ENCODE measurements at places on chromosomes 7 and 10.

DNA sequence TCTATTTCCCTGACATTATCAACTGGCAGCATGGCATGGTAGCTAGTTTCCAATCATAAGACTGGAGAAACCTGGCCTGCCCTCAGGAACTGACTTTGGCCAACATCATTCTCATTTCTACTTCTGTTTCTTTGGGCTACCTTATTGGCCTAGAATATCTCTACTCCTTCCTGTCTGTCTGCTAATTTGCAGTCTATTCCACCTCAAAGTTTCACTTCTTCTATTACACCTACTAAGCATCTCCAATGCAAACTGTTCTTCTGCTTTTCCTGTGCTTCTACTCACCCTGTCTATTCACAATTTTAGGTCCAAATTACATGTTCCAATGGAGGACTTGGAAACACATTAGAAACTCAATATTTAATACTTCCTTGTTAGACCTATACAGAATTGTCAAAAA, 65.6 kb downstream of the ZNF503 start:
- no peak for DNase-seq

DNA sequence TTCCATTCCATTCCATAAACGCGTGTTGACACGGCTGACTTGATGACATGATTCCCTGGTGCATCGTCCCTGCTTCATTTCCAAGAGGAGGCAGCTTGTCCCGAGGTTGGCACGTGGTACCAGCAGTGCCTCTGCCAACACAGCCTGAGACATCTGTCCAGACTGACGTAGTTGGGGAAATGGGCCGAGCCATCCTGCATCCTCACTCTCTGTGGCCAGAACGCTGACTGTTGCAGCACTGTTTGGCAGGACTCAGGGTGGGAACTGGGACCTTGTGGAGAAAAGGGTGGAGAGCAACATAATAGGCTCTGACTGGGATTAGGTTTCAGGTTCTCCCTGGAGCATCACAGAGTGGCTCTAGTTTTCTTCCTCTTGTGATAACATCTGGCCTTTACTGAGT, 118.6 kb upstream of the BTBD16 start:
- no peak for DNase-seq

GRCh38 chr7:23184709-23185359, 3.0 kb downstream of the NUP42 start:
- no peak for DNase-seq

DNA sequence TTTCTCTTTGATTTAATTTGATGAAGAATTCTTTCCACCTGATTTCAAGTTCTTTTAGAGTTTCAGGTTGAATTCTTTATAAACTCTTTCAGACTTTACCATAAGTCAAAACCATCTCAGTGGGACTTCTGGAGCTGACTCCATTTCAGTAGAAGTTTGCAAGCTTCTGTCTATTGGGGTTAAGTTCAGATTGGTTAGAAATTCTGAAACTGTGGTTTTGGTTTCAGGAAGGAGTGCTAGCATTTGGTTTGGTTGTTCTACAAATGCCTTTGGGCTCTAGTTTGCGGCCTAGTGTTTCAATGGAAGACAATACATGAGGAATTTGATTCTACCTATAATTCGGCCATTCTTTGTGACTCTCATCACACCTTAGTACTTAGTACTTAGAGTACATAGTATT, 176.8 kb upstream of the RHOBTB1 start:
- DNase-seq = no peak

- DNase-seq = no peak
These were observed 244.9 kb downstream of the ARHGAP12 start for GRCh38 chr10:31683682-31684081.

GRCh38 chr10:17029581-17030271, 99.9 kb downstream of the CUBN start:
- peak; percentile 60 for DNase-seq

DNA sequence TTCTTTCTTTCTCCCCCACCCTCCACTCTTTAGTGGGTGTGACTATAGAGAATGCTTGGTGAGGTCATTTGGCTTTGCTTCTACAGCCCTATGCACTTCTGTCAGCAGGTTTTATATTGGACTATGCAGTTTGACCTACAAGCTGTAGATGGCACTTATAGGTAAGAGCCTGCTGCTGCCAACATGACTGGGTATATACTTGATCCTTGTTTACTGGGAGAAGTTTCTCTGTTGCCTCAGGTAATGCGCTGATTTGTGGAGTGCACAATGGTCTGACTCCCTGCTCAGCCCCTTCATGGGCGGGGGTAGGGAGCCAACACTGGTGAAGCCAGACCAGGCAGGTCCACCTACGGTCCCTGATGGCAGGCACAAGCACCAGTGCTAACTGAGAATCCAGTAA, 33.7 kb upstream of the C7orf33 start:
- no peak for DNase-seq

DNA sequence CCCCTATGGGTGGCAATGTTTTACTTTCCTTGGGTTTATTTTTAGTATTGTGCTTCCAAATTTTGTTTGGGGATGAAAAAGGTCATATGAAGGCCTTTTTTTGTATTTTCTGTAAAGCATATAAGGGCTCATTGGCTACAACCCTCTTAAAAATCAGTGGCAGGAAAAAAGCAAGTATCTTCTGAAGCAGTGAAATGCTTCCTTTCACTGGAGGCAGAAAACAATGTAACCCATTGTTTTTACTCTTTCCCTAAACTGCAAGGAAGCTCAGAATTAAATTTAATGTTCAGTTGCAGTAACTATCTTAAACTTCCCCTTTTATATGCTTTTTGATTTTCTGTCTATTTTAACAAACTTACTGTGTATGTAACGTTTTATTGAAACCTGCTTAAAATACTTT, 148.7 kb upstream of the LYZL1 start:
- DNase-seq = no peak

DNA sequence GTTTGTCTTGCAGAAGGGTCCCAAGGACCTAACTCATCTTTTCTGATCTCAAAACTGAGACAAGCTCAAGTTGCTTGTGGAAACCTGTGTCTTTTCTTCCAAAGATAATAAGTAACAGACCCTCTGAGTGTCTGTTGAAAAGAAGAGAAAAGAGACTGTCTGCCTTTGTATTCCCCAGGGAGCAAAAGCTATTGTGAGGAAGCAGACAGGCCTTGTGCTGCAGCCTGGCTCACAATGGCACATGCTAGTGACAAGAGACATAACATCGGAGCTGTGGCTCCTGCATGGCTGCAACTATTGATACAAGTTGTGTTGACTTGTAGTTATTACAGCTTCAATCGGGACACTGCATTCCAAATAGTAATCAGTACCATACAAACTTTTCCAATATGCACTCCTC, 202.9 kb downstream of the DKK1 start:
- no peak for DNase-seq

- DNase-seq = no peak
These were observed 248.2 kb downstream of the TCERG1L start for GRCh38 chr10:131063311-131063710.

GRCh38 chr10:44697116-44697515, 214.0 kb upstream of the TMEM72 start:
- no peak for DNase-seq

DNA sequence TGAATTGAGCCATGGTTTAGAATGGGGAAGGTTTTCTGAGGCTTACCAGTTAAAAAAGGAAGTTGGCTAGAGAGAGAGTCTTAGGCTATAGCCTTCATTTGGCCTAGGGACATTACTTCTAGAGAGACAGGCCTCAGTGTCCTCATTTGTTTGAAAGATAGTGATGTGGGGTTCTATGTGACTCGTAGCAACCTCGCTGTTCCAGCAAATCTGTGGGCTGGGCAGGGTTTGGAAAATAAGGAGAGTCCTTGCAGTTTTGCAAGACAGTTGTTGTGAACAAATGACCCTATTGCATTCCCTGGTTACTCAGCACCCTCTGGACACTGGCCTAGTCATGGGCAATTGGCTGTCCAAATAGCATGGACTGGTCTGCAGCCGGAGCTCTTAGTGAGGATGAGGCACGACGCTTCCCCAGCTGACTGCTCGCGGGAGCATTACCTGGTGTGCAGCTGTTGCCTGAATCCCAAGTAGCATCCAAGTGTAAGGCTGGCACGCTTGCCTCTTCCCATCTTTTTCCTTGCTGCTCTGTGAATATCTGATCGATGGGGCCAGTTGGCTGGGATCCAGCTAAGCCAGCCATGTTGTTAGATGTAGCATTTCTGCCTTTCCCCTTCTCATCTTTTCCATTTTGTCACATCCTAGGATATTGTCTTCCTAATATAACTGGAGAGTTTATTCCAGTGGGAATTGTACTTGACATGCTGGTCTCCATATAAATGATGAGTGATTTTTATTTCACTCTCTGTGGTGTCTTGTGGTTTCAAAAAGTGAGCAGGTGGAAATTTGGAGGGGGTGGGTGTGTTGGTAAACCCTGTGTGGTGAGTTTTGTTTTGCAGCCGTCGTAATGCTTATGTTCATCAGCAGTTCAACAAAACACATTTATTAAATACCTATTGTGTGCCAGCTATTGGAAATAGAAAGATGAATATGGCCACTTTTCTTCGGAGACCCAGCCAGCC, 99.8 kb downstream of the SND1 start:
- no peak for DNase-seq

GRCh38 chr7:148773334-148773733, 74.6 kb downstream of the CUL1 start:
- peak; percentile 49 for DNase-seq

- DNase-seq = no peak
These were observed 42.3 kb downstream of the MINPP1 start for GRCh38 chr10:87546971-87547413.

DNA sequence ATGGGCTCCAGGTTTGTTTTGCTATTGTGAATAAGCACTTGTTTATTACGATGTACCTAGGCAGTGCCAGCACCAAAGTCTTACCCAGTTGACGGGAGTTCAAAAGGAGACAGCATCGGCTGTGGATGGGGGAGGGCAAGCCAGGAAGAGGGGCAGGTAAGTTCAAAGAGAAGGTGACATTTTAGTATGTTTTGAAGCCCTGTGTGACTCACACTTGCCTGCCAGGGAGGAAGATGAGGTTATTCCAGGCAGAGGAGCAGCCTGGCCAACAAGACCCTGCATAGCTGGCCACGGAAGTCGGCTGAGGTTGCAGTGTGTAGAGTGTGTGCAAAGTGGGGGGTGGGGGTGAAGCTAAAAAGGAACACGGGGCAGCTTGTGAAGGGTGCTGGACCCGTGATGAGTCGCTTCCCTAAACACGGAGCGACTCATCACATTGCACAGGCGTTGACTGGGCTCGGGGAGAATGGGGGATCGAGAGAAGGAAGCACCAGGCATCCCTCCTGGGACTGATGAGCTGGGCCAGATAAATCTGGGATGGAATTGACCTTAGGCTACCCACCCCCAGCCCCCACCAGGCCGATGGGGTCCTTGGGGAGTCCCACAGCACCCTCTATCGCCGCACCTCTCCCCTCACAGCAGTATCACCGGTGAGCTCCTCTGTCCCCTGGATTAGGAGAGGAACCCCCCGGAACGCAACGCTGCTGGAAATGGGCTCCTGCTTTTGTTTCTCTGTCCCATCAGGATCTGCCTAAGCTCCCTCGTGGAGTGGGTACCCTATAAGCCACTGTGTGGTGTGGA, 97.9 kb upstream of the IKZF1 start:
- DNase-seq = peak; percentile 74

DNA sequence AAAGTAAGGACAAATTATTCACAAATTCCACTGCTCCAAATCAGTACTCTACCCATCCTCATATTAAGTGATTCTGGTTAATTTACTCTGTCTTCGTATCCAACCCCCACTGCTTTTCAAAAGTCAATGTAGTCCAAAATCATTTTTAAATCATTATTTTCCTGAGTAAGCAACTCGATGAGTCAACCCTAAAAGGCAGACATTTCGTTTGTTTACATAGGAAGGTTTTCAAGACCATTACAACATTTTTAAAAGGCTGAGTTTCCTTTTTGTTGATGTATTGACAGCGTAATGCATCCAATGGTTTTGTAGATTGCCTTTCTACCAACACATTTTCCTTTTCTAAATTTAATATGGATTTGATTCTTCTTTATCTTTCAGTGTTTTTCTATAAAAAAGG, 523.0 kb upstream of the ANKRD30A start:
- DNase-seq = no peak

- DNase-seq = no peak
These were observed 10.1 kb downstream of the FZD8 start for GRCh38 chr10:35632027-35632426.

GRCh38 chr7:117085769-117086463, 132.6 kb downstream of the ST7 start:
- DNase-seq = no peak

GRCh38 chr10:43238462-43238861, 28.4 kb downstream of the RASGEF1A start:
- peak; percentile 21 for DNase-seq

- DNase-seq = no peak
These were observed 93.1 kb upstream of the PDE1C start for GRCh38 chr7:32163141-32163806.

- DNase-seq = no peak
These were observed 502.8 kb downstream of the GLRX3 start for GRCh38 chr10:130638991-130639390.

- DNase-seq = no peak
These were observed 254.8 kb upstream of the ZNF32 start for GRCh38 chr10:43903451-43903850.

GRCh38 chr7:11319491-11320274, 346.0 kb downstream of the PHF14 start:
- no peak for DNase-seq

GRCh38 chr10:43912469-43912868, 263.8 kb upstream of the ZNF32 start:
- DNase-seq = no peak

DNA sequence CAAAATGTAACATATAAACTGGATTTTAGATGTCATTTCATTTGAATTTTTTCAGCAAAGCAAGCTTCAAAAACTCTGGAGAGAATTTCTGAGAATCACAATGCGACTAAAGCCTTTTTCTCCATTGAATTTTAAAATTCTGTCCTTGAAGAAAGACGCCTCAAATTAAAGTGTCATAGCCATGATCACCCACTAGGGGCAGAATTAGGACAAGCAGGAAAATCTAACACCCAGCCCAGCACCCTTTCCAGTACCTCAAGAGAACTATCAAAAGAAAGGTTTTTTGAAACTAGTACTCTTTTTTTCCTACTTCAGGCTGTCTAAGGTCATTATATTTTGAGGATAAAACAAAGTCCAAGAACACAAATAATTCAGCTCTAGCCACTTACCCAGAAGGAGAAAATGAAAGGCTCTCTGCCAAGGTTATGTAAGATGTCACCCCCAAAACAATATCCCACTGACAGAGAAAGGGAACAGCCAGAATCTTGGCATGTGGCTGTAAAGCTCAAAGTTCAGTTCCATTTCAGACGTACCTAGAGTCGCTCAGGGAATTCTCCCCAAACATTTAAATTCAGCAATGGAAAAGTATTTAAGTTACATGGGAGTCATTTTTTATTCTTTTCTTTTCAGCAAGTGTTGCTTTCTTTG, 299.4 kb downstream of the SNX13 start:
- DNase-seq = no peak

- no peak for DNase-seq
These were observed 213.6 kb upstream of the FZD1 start for GRCh38 chr7:91050677-91051076.

All from activated naive CD8-positive, alpha-beta T cell treated with anti-CD3 and anti-CD28 coated beads, Interleukin-2, amount 10 ng/mL, durations not matched to agents 7 days and 5 days (primary cell).